ENCODE measurements at places on chromosomes 13 and 19. TPM values are rescaled to one million over a fixed set of nuclear protein-coding genes. Genes with fewer than 3 reads are reported as not detected.

PCDH17 gene
- 6.0 TPM for total RNA-seq

TSSK6 gene
- 2.6 TPM for total RNA-seq

GSX1 gene
- not detected for total RNA-seq

RFXAP gene
- total RNA-seq: 0.33 TPM

ANGPTL4 gene
- total RNA-seq: 110 TPM

MAU2 gene
- 57.4 TPM for total RNA-seq

ZNF345 gene
- total RNA-seq: 1.3 TPM

PTH2 gene
- total RNA-seq: not detected

C19orf33 gene
- 2.6 TPM for total RNA-seq

TMEM272 gene
- total RNA-seq: not detected

UQCRFS1 gene
- 15.3 TPM for total RNA-seq

GRCh38 chr19:9786342-9786741 is 17.8 kb upstream of the ZNF846 start:
- DNase-seq: no peak

DNA sequence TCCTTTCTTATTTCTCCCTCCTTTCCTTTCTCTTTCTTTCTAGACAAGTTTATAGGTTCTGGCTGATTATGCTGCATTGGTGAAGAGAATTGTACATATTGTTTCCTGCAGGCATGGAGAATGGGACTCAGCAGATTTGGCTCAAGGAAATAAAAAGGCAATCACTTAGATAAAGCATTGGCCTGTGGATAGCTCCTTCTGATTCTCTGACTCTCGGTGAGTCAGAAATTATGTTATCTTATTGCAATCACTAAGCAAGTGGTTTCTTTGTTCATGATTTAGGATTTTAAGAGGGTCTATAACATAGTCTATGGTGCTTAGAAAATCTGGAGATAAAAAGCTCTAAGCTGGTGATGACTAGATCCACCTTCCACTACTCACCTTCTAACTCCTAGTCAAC is 54.0 kb upstream of the POSTN start:
- DNase-seq: no peak

GRCh38 chr13:105567951-105568525 is 967.4 kb downstream of the EFNB2 start:
- no peak for DNase-seq

- DNase-seq: no peak
Observed at GRCh38 chr13:111642156-111642767, 321.8 kb downstream of the TEX29 start.

DNA sequence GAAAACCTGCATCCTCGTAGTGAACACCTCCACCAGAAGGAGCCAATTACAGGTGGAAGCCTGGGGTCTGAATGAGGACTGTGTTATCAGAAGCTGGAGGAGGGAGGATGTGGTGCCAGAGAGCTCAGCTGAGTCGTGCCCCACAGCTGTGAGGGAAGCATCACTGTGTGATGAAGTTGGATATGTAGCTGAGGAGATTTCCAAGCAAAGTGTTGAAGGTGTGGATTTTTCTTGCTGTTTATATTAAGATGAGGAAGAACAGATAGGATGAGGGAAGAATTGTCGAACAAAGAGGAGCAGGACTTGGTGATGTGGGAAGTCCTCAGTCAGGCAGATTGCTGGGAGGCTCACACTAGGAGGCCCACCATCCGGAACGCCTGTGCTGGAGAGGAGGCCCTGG is 4.4 kb downstream of the RAB20 start:
- DNase-seq: no peak

GRCh38 chr19:1618157-1619093 is 13.2 kb upstream of the UQCR11 start:
- peak; percentile 58 for DNase-seq

GRCh38 chr19:944663-945241 is 18.9 kb downstream of the ARID3A start:
- DNase-seq: no peak

DNA sequence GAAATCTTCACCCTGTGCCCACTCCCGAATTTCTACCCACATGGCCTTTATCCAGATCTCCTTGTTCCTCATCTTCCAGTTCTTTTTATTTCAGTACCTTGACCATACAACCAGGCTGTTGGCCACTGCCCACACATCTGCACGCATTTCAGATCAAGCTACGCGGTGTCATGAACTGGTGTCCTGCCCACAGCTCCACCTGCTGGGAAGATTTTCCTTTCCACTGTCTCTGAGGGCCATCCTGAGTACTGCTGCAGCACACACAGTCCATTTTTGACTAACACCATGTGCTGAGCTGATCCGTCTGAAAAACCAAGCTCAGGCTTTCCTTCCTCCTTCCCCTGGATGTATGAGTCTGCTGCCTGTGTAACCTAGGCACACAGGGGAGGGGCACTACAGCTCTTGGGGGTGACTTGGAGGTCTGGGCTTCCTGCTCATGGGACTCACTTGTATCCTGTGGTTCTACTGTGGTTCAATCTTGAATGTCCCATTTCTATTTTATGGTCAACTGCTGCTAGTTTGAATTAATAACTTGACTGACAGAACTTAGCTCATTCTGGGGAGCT is 71.9 kb downstream of the WASF3 start:
- no peak for DNase-seq

- no peak for DNase-seq
Observed at GRCh38 chr13:113123226-113124201, 915 bp downstream of the F10 start.

GRCh38 chr13:98299235-98299965 is 122.3 kb upstream of the RNF113B start:
- no peak for DNase-seq

DNA sequence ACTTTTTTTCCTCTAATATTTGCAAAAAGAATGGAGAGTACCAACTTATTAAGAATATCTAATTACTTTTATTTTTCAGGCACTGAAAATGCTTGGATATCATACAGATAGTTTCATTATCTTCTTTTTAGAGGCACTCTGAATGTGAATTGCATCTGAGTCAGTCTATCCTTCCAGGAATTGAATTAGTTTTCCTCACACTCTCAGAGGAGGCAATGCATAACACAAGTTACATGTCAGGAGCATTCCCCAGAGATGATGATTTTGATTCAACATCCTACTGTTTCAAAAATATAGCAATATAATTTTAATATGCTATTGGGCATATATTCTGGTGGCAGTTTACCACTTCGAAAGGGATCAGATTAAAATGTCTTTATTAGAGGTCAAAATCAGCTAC is 1315.4 kb downstream of the PCDH9 start:
- no peak for DNase-seq

- DNase-seq: peak; percentile 83
Observed at GRCh38 chr13:48233046-48233888, at the start of gene ITM2B. Gene ITM2B, plus strand, starts transcription at chr13:48233206. Its CDS starts 155 bp downstream, at chr13:48233361.

DNA sequence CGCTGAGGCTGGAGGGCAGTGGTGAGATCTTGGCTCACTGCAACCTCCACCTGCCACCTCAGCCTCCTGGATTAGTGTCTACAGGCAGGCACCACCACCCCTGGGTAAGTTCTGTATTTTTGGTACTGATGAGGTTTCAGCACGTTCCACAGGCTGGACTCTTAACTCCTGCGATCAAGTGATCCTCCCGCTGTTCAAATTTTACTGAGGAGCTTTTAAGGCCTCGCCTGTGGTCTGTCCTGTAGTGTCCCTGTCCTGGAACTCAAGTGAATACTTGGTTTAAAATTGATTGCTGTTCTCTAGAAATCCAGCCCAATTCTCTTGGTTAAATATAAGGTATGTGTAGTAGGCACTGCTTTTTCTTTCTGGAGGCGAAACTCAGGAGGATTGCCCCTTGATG is 65.2 kb downstream of the DPRX start:
- DNase-seq: no peak

- no peak for DNase-seq
Observed at GRCh38 chr19:9528757-9529336, 9.6 kb downstream of the ZNF426 start.

DNA sequence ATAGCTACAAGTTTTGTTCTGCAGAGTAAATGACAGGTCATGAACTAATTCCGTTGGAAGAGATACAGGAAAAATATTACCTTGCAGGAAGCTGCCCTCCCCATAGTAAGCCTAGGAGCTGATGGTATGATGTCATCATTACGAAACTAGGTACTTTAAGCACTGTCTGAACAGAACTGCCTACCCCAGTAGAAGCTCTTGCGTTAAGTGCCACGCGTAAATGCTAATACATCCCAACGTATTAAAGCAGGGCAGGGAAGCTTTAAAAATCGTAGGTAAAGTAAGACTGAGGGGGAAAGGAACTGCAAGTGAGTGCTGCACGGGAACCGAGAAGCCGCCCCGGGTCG is 572 bp downstream of the UGGT2 start:
- DNase-seq: no peak

DNA sequence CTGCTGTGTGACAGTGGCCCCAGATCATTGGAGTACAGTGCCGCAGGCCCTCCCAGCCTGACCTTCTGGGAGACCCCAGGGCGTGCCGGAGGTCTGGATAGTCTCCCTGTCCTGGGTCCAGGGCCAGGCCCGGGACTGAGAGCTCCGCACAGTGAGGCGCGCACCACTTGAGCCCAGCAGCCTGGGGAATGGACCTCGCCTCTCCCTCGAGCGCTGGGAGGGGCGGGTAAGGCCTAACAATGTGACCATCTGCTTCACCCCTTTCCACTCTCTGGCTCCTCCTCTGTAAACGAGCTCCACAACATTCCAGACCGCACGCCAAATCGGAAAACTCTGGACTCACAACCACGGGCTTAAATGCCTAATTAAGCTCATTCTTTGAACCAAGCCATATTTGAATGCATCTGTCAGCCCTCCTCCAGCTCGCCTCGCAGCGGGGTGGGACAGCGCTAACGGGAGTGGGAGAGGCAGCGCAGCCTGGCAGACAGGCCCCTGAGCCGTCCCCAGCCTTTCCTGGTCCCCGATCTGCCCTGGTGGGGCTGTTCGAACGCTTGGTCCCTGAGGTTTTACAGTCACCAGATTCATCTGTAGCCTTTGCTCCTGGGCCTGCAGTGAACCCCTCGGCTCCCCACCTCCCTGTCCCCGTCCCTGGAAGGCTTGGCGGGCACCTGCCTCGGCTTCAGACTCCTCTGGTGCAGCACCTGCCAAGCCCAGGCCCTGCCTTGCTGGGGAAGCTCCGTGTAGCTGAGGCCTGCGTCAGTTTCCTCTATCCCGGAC is 120.7 kb upstream of the VSTM2B start:
- DNase-seq: no peak

DNA sequence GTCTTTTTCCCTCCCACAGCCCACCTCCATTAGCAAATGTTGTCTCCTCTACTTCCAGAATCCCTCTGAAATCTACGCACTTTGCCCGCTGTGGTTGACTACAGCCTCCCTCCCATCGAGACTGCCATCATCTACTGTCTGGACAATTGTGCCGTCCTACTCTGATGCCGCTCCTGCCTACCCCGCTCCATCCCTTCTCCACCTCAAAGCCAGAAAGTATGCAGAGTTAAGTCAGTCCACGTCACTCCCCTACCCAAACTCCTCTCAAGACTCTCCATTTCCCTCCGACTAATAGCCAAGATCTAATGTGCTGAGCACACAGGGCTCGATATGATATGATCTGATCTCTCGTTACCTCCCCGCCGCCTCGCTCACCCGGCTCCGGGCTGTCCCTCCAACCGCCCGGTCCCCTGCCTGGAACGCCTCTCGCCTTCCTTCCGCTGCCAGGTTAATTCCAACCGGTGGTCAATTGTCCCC is 556 bp downstream of the CACTIN start:
- no peak for DNase-seq

DNA sequence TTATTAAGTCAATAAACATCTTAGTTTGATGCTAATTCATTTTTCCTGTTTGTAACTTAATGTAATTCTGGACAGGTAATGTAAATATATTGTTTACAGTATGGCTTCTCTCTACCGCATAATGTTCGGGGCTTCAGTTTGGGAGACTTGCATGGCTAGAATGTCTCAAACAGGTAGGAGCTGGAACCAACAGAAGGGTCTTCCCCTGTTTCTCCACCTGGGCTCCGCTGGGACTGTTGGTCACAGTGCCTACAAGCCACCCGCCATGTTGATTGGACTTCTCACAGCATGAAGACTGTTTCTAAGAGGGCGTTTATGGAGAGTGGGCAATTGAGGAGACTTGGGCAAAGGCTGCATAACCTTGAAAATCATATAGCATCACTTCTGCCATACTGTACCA is 148.6 kb downstream of the UFM1 start:
- DNase-seq: no peak

GRCh38 chr19:19347401-19348110 is 26.9 kb downstream of the MAU2 start:
- DNase-seq: no peak

DNA sequence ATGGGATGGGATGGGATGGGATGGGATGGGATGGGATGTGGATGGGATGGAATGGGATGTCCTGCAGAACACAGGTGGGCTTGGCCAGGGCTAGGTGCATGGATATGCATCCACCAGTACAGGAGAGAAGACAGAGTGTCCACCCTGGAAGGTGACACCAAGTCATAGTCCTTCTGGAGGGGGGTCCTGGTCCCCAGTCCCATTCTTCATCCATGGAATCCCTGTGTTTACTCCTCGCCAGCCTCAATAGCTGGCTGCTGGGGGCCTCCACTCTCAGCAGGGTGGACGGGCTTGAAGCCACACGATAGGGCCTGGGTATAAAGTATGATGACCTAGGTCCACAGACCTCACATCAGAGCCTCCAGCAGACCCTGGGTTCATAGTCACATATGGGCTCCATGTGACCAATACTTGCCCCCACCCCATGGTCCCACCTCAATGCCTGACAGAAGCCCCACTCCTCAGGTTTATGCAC is 40.1 kb downstream of the RFX2 start:
- no peak for DNase-seq

DNA sequence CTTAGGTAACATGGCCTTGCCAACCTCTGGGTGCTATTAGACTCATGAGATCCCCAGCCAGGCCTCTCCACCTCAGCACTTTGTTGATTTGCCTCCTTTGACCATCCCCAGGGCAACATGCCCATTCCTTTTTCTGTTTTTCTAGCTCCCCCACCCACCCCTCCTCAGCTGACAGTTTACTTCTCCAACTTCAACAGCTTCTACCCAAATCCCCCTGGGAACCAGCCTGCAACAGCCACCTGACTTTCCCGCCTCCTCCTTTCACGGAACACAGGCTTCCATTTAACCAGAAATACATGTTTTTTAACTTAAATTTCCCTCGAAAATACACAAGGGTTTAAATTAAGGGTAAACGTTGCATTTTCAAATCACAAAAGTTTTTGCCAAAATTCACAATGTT is 117.3 kb downstream of the DLEU7 start:
- DNase-seq: no peak

GRCh38 chr13:93174260-93174659 is 52.3 kb upstream of the GPC6 start:
- DNase-seq: no peak

GRCh38 chr19:32173836-32174235 is 171.6 kb upstream of the ZNF507 start:
- no peak for DNase-seq

GRCh38 chr13:29849731-29850212 is 645 bp downstream of the UBL3 start:
- peak; percentile 80 for DNase-seq

DNA sequence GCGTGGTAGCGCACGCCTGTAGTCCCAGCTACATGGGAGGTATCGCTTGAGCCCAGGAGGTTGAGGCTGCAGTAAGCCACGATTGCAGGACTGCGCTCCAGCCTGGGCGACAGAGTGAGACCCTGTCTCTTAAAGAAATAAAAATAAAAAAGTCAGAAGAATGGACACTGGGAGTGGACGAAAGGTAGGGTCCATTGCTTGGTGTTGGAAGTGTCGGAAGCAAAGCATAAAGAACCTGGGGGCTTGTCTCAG is 392 bp upstream of the ARHGAP33 start:
- no peak for DNase-seq

Data from body of pancreas (tissue), 4 donors.